ENCODE measurements at places on chromosomes 4 and X.

- no peak for DNase-seq
Observed at GRCh38 chr4:54877006-54877405, 219.2 kb downstream of the KIT start.

GRCh38 chr4:56772134-56772533 is 49.4 kb downstream of the SPINK2 start:
- DNase-seq: no peak

DNA sequence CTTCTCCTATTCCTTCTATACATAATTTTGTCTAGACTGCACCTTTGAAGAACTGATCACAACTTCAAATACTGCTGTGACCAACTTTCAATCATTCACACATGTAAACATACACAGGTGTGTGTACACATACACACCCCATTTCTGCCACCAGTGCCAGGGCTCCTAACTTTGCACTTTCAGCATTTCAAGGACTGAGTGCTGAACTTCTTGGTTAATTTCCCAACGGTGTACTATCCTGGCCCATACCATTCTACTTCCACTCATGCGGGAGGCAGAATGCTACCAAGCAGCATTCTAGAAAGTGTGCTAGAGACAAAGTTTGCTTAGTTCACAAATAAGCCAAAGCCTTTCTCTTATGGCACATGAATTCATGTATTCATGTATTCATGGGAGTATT is 51.2 kb downstream of the RPGR start:
- no peak for DNase-seq

GRCh38 chrX:30525732-30526131 is 51.8 kb downstream of the TASL start:
- DNase-seq: no peak

DNA sequence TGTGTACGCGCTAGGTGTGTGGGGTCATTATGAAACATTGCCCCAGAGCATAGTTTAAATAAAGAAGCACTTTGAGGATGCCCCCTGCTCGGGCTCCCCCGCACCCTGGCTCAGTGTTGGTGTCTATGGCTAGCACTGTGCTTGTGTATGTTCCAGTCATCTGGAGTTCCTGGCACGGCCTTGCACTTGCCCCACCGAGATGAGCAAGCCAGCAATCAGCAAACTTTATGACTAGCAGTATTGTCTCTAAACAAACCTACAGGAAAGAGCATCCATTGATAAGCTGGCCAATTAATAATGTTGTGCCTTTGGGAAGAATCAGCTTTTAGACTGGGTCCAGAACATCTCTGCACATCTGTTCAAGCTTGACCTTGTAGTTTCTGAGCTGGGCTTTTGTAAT is 707 bp upstream of the SHROOM4 start:
- DNase-seq: no peak

DNA sequence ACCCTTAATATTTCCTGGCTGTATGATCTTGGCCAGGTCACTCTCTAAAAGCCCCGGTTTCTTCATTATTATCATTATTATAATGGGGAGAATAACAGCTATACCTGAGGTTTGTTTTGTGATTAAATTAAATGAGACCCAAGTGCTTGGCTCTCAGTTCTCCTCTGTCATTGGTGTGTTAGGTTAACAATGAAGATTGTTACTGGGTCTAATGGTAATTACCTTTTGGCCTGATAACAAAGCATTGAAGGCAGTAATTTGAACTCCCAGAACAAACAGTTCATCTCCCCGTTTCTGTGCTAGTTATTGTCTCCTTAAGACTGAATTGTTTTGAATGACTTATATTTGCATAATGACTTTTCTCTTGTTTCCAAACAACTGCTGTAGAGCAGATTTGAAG is 6.8 kb upstream of the ANAPC4 start:
- DNase-seq: no peak

DNA sequence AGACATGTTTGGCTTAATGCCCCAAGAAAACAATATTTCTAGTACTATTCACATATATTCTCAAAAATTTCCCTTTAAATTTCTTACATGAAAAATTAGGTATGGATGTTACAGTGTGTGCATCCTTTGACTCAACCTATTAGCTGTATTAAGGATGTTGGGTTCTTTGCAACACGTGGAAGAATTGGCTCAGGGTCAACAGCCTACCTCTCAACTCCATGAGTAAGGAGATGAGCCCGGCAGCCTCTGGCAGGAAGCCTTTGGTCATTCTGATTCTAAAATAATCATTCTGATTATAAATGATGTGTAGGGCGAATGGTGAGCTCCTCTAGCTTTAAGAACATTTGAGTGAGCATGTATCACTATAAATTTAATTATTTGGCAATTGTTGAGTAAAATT is 148.0 kb upstream of the WDFY3 start:
- DNase-seq: no peak

- no peak for DNase-seq
Observed at GRCh38 chr4:57068237-57068981, 41.8 kb downstream of the IGFBP7 start.

- DNase-seq: no peak
Observed at GRCh38 chr4:52372269-52372668, 286.8 kb downstream of the USP46 start.

DNA sequence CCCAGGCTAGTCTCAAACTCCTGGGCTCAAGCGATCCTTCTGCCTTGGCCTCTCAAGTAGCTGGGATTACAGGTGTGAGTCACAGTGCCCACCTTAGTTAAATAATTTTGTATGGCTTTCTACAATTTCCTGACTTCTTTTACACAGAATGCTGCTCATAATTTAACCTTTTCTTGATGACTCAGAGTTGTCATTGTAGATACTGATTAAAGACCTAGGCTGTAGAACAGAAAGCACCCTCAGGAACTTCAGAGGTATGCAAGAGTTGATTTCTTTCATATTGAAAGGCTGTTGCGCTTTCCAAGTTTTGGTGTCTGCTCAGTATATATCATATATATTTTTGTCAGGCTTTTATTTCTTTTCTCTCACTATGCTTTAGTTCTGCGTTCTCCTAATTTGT is 21.1 kb upstream of the GPR34 start:
- no peak for DNase-seq

DNA sequence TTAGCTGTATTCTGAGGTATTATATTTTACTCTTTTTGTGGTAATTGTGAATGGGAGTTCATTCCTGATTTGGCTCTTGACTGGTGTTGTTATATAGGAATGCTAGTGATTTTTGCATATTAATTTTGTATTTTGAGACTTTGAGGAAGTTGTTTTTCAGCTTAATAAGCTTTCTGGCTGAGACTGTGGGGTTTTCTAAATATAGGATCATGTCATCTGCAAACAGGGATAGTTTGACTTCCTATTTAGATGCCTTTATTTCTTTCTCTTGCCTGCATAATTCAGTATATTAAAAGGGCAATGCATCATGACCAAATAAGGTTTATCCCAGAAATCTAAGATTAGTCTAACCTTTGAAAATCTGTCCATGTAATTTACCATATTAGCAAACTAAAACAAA is 44.7 kb upstream of the EPGN start:
- DNase-seq: no peak

GRCh38 chr4:77818602-77819403 is at the start of gene CNOT6L:
CNOT6L (minus strand) TSS chr4:77819368; CDS start chr4:77819308, 60 bp downstream.
- peak; percentile 12 for DNase-seq

DNA sequence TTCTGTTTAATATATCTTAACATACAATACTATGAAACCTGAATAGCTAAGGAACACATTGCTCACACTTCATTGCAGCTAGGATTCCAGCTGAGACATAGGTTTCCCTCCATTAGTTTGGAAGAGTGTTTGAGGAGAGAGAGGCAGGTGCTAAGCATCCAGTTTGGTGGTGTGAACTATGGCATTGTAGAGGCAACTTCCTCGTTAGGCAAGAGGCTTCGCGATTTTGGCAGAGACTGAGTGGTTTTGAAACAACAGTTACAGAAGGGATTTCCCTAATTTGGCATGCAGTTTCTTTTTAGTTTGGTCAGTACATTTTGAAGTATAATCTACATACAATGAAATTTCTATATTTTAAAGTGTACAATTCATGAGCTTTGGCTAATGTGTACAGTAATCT is 117.1 kb upstream of the BMP3 start:
- no peak for DNase-seq

DNA sequence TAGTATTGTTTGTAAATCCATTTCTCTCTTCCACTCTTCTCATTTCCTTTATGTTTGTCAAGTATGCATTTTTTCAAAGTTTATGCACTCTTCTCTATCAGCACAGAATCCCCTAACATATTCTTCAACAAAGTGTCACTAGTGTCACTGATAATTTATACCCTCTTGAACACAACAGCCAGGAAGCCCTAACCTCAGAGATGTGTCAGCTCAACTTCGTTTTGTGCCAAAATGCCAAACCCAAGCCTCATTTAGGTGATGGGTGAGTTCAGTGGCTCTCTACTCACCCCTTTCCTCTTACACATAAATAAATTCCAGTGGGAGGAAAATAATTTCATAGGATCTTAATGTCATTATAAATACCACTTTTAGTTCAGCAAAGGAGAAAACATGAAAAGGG is 22.4 kb upstream of the P2RY10 start:
- DNase-seq: no peak

- no peak for DNase-seq
Observed at GRCh38 chr4:17336524-17336961, 175.3 kb downstream of the QDPR start.

DNA sequence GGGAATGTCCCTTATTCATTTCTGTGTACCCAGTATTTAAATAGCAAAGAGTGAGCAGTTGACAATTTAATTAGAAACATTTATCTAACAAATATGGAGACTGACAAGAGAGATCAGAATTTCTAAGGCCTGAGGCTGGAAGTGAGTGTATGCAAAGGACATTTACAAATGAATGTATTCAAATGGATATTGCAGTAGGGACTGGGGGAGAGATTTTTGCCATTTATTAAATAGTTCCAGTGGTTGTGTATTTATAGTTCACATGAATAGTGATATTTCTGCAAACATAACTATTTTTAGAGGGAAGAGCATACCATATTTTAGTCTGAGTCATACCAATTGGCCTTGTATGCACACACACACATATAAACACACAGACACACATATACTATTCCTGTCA is 592.4 kb downstream of the GLUD2 start:
- DNase-seq: no peak

DNA sequence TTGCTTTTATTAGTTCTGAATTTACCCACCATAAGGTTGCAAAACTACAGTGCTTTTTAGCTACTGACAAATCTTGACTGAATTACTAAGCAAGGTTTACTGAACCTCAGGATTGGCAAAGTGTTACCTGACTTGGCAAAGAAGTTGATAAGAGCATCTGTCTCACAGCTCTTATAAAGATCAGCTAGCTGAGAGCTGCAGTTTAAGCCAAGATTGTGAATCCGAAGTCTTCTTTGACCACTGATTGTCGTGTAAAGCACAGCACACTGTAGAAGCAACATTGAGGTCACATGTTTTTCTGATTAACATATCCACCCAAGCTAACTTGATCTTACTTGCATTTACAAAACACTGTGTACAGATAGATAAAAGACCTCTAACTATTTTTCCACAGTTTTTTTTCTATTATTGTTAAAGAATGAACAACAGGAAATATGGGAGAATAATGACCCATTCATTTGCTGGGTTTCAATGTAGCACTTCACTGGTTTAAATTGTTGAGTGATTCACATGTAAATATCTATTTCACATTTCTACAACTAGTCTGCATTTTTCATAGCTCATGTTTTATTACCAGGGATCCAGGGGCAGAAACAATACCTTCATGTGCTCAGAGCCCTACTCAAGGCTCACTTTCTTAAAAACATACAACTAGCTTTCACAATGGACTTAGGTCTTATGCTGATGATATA is 54.0 kb downstream of the METTL14 start:
- no peak for DNase-seq

- no peak for DNase-seq
Observed at GRCh38 chr4:4855301-4856070, 4.0 kb upstream of the MSX1 start.

DNA sequence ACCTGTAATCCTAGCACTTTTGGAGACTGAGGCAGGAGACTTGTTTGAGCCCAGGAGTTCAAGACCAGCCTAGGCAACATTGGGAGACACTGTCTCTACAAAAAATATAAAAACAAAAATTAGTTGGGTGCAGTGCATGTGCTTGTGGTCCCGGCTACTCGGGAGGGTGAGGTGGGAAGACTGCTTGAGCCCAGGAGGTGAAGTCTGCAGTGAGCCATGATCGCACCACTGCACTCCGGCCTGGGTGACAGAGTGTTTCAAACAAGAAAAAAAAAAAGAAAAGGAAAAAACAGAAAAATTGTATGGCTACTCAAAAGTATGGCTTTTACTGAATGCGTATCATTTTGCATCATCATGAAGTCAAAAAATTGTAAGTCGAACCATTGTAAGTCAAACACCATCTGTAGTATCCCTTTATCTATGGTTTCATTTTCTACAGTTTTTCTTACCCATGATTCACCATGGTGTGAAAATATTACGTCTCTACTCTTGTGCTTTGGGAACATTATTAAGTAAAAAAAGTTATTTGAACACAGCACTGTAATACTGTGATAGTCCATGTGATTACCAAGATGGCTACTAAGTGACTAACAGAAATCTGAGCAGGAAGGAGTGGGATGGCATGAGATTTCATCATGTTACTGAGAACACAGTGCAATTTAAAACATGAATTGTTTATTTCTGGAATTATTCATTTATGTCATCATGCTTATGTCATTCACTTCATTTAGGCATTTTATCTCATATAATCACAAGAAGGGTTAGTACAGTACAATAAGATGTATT is 26.5 kb upstream of the MANBA start:
- DNase-seq: no peak

DNA sequence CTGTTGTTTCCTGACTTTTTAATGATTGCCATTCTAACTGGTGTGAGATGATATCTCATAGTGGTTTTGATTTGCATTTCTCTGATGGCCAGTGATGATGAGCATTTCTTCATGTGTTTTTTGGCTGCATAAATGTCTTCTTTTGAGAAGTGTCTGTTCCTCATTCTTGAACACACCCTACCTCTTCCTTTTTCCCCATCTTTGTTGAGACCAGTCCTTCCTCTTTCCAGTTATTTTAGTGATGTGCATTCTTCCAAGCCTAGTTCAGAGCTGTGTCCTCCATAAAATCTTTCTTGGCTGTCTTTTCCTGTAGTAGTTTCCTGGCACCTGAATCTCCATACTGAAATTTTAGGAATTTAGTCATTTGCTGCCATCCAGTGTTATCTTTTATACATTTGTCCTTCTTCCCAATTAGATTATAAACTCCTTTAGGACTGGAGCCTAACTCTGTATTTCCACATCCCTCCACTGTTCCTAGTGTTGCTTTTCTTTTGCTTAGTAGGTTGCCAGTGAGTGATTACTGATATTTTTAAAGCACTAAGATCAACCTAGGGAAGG is 11.4 kb downstream of the FHIP1A start:
- no peak for DNase-seq

GRCh38 chrX:85611926-85612325 is 232.5 kb upstream of the POF1B start:
- no peak for DNase-seq

All from H54 (cell line).